Stimulated activated CD4-positive, alpha-beta T cell treated with anti-CD3 and anti-CD28 coated beads, Interleukin-15, amount 100 ng/mL, for 1 hour (primary cell): ENCODE measurements at places on chromosomes 2 and 18.

GRCh38 chr2:38068234-38068633, 7.7 kb downstream of the CYP1B1 start:
- no peak for DNase-seq

DNA sequence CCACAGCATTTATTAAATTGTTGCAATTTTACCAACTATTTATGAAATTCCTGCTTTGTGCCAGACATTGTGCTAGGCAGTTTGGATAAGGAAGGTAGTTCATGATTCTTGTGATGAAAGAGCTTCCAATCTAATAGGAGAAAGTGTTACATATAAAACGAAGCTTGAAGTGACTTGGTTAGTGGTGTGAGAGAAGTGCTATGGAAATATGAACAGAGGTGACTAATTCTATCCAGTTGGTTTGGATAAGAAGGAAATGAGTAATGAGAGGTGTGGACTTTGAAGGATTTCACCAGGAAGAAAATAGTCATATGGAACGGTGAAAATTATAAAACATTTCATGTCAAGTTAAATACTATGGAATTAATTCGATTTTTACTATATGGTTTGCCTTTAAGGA, 48.6 kb downstream of the EML6 start:
- DNase-seq = no peak

GRCh38 chr2:99088017-99088416, 53.5 kb upstream of the C2orf15 start:
- no peak for DNase-seq

DNA sequence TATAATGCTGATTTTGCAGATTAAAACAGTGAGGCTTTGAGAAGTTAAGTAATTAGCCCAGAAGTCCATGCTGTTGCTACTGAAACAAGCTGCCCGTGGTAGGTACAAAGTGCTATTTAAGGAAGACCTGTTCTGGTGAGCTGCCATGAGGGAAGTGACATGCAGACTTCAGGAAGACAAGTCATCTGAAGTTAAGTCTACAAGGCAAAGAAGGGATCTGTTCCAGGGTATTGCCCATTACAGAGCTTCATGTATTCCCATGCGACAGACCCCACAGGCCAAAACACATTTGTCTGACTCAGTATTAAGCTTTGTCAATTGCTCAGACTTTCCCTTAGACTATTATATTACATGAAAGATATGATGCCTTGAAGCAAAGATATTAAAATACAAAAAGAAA, 520.8 kb downstream of the FBXO15 start:
- no peak for DNase-seq

DNA sequence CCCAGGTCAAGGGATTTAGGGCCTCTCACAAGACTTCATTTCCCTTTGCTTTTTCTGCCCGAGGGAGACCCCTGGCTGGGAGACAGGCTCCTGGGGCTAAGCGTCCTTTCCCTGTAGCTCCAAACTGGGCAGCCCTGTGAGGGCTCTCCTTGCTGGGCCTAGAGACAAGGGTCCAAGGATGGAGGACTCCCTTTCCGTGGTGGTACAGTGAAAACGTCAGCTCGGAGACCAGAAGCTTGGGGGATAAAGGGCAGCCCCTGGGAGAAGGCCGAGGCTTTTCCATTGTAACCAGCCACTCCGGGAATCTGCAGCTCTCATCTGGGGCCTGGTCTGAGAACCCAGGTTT, 2.3 kb downstream of the SIX2 start:
- DNase-seq = no peak

DNA sequence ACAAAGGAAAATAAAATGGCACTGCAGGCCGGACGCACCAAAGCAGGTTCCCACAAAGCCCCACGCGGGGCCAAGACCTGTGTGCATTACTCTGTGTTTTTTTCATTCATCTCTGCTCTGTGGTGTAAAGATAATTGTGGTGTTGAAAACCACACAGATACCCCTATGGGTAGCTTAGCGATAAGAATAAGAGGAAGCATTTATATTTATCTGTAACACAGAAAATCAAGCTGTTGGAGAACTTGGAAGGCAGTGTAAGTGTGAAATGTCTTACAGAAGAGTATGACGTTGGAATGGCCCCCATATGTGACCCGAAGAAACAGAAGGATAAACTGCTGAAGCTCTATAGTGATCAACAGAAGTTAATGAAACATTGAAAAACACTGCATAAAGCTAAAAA, 20.3 kb upstream of the MARCO start:
- no peak for DNase-seq

DNA sequence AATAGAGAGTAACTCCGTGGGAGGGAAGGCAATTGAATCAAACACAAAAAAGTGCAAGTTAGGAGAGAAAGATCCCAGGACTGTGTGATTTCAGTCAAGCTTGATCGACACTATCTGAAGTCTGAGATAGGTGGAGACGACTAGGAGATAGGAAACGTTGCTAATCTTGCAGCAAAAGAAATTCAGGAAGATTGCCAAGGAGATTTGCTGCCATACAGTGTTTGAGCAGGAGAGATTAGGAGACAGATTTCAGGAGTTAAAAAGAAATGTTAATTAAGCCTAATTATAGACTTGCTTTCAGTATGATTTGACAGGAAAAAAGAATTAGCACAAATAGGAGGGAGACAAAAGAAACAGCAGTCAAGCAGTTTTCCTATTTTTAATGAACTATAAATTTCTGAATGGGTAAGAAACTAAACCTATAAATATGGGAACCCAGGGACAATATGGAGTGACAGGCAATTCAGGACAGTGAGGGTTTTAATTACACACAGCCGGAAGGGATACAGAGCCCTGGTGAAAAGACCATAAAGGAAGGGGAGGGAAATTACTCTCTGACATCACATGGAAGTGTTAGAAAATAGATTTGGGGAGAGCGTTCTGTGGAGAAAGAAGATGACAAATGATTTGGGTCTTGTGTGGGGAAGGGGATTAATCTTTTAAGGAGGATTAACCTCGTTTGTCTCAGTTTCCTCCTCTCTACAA, 72.6 kb downstream of the SUCLG1 start:
- no peak for DNase-seq

GRCh38 chr2:187461294-187462261, 13.5 kb upstream of the CALCRL start:
- no peak for DNase-seq

GRCh38 chr2:144796936-144797335, 277.0 kb upstream of the ZEB2 start:
- no peak for DNase-seq

GRCh38 chr2:117785740-117786139, 28.8 kb upstream of the DDX18 start:
- no peak for DNase-seq

GRCh38 chr18:64806691-64807090, 657.8 kb upstream of the LINC00305 start:
- DNase-seq = no peak

- DNase-seq = no peak
These were observed 1.6 kb upstream of the PUM2 start for GRCh38 chr2:20352230-20352578.

GRCh38 chr2:8408560-8409460, 273.0 kb upstream of the ID2 start:
- no peak for DNase-seq

GRCh38 chr2:15940661-15941480, 521 bp downstream of the MYCN start:
- DNase-seq = no peak

GRCh38 chr2:111656894-111657293, 227.1 kb downstream of the ANAPC1 start:
- DNase-seq = no peak

DNA sequence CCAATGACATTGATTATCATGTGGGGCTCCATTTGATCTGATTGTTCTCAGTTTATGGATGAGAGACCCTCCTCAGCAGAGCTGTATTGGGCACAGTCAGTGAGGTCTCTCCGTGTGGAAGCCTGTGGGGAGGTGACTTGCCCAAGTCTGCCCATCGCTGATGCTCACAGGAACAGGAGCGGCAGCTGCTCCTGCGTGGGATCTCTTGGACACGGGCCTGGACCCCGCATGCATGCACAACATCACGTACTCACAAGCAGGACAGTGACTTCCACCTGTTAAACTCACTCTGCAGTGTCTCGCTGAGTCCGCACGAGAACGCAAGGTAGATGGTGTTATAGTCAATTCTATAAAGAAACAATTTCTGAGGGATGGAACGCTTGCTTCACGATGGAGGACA, 55.0 kb downstream of the KCNF1 start:
- DNase-seq = no peak

- no peak for DNase-seq
These were observed 17.6 kb upstream of the DNER start for GRCh38 chr2:229731916-229732315.

DNA sequence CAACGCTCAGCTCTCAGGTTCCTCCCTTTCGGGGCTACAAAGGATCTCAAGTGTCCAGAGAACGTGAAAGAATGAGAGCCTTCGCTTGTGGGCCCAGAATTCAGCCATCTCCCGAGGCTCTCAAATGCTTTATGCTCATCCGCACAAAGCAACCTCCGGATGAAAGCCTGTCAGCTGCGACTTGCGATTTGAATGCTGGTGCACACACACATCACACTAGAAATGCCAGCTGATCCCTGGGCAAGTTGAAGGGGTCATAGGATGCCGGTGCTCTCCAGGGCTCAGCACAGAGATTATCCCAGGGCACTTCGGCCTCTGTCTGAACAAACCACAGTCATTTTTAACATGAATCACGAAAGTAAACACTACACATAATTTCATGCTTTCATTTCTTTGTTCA, 141.8 kb upstream of the MYT1L start:
- DNase-seq = no peak

DNA sequence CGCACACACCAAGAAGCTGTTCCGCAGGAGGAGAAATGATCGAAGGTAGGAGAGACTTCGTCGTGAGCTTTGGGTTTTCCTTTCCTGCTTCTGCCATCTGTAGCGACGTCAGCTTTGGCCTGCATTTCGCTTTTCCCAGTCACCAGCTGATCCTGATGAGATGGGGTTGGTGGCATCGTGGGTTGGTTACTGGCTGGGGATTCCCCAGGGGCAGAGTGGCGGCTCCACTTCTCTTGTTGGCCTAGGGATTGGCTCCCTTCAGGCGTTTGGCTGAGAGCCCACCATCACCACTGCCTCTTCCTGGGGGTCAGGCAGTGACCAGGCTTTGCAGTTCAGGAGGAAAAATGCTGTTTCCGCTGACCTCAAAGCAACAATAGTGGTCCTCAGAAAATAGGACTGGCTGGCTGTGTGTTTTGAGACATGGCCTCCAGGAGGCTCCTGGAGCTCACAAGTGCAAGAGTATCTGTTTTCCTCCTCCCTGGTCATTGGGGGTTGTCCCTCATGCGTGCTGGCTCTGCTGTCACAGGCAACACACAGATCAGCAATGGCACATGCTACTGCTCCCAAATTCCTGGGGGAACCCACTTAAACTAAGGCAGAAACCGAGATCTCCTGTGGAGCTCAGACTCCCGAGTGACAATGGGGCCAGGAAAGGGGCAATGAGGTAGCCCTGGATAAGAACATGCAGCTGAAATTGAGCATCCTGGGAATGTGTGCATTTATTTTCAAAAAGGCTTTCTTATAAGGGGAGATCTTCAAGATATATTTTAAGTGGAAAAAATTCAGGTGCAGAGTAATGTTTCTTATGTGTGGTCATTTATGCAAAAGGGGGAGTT, 173.0 kb downstream of the CTIF start:
- no peak for DNase-seq

DNA sequence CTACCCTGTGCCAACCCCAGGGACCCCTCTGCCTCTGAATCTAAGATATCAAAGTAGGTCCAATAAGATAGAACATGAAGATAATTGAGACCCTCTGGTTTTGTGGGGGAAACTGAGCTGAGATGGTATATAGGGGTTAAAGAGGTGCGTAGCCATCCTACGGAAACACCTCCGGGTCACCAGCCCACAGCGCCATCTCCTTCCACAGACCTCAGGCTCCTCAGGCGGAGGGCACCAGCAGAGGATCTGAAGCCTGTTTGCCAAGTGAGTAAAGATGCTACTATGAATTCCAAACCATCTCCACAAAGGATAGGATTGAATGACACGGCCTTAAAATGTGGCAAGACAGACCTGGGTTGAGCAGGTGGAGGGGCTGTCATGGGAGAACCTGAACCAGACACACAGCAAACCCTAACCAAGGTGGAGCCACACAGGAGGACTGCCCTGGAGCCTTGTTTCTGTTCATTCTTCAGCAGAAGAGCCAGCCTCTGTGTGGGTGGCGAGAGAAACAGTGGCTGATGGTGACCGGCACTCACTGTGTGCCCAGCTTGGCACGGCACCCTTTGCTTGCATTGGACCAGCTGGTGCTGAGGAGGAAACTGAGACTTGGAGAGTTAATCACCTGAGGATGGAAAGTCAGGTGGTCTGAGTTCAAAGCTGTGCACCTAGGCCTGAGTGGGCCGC, 10.2 kb downstream of the GBX2 start:
- no peak for DNase-seq

DNA sequence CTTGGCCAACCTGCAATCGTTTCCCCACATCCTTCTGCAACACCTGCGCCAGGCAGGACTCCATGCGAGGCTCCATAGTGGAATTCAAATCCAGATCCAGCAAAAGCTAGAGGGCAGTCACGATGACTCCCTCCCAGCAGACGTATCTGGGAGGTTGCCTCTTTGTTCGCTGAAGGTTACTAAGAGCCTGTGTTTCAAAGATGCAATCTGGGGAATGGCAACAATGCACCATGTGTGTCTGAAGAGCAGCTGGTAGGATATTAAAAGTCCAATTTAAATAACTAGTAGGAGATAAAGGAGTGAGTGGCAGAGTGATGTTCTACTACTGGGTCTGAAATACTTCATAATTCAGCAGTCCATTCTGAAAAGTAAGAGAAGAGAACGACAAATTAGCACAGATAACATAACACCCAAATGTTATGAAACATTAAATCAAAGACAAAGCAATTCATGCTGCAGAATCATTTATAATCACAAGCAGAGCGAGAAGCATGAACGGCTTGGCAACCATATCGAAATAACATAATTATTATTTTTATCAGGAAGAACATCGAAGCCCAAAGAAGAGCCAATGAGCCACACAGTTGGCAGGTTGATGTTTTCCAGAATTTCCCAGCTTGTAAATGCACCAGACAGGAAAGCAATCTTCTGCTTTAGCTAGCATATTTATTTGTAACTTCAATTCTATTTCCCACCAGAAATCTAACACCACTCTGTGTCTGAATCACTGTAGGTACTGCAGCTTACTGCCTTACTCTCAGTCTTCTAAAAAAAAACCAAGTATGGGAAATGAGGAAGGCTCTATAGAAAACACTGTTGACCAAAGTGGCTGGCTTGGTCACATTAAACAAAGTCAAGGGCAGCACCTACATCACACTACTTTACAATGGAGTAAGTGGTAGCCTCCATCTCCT, 43.2 kb downstream of the CLASP1 start:
- DNase-seq = no peak

DNA sequence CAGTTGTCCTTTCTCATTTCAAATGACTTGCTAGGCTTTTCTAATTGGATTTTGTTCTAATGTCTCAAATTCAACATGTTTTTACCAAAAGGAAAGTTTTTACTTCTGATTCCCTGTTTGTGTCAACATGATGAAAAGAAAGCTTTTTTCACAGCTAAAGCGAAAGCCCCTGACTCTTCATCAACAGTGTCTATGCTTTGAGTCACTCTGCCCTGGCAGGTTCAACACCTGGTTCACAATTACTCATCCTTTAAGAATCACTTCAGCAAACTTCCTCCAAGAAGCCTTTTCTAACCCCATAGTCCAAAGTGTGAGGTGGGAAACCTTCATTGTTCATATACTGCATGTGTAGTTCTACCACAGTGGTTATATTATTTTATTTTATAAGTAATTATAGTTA, 7.6 kb upstream of the DSG2 start:
- DNase-seq = no peak

GRCh38 chr2:78984386-78984785, 41.1 kb upstream of the REG3G start:
- DNase-seq = no peak
